ENCODE measurements at places on chromosomes 3 and 15. TPM values are rescaled to one million over a fixed set of nuclear protein-coding genes. Genes with fewer than 3 reads are reported as not detected.
A peak's percentile ranks its signal among the peaks of the same experiment; 100 is the strongest.

The LMCD1 gene
- total RNA-seq, result 26.6 TPM

The IL17RD gene
- 2.8 TPM for total RNA-seq

The PEX11A gene
- total RNA-seq, result 6.8 TPM

The SERPINI1 gene
- total RNA-seq, result 1.5 TPM

DNA sequence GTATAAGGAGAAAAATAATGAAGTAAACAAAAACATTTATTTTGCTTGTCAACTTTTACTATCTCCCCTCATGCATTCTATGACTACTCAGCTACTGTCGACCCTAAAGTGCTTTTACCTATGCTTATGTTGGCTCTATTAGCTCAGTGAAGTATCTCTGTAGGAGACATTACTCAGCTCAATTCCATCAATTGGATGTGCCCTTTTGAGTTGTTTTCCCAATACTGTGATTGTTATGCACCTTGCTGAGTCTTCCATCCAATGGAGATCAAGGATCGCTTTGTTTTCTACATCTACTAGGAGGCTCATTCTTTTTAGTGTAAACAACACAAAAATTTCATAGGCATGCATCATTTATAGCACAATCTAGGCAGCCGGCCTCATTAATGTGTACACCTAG lies 403.8 kb upstream of the ARL6 start:
- no peaks in the 10 kb centered on the region for H3K4me1 ChIP-seq
- no peaks in the 10 kb centered on the region for H3K36me3 ChIP-seq
- no peak overlapping the region for H3K4me3 ChIP-seq

DNA sequence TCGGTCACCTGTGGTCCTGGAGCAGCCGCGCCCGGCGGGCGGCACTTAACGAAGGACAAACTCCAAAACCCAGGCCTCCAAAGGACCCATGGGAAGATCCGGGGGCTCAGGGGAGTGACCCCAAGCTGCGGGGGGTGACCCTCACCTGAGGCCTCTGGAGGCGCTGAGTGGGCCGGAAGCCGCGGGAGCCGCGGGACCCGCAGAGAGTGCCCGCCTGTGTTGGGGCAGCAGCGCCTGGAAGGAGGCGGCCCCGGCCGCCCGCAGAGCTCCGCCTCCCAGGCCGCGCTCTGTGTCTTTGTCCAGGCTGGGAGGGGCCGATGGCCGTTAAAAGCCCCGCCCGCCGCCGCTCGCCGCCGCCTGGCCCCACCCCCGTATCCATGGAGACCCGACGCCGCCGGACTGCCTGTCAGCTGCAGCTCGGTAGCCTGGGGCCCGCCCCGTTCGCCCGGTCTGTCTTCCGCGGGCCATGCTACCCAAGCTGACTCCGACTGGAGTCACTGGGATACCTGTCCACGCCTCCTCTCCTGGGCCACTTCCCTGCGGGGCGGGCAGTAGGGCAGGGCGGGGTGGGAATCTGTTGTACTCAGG lies 15.3 kb upstream of the FANCD2 start:
- no peaks in the 10 kb centered on the region for H3K36me3 ChIP-seq
- DNase-seq, result peak; percentile 99
- H3K27me3 ChIP-seq, result no peaks in the 10 kb centered on the region
- H3K4me1 ChIP-seq, result peaks cover 42% of the 10 kb centered on the region
